Fibroblast of skin of left biceps (primary cell): ENCODE measurements at places on chromosomes 13 and 19.

DNA sequence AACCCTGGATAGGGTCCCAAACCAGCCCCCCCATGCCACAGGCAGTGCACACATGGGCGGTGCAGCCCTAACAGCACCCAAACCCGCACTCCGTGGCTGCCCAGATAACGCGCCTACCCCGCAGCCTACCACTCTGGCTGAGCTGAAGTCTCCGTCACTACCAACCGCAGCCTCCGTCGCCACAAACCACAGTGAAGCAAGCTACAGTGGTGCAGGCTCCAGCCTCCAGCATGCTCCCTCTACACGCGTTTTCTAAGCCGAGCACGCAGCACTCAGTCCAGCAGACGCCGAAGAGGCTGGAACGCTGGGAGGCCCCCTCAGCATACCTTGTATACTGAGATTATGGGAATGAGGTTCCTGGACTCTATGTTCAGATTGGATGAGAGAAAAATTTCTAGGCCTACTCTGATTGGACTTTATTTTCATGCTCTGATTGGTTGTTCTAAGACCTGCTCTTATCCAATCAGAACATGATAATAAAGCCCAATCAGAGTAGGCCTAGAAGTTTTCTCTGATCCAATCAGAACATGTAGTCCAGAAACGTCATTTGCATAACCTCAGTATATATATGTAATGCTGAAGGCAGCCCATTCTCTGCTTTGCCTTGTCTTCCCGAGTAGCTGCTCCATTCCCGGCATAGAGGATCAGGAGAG, 56.7 kb upstream of the C1QTNF9B start:
- no peak for DNase-seq

DNA sequence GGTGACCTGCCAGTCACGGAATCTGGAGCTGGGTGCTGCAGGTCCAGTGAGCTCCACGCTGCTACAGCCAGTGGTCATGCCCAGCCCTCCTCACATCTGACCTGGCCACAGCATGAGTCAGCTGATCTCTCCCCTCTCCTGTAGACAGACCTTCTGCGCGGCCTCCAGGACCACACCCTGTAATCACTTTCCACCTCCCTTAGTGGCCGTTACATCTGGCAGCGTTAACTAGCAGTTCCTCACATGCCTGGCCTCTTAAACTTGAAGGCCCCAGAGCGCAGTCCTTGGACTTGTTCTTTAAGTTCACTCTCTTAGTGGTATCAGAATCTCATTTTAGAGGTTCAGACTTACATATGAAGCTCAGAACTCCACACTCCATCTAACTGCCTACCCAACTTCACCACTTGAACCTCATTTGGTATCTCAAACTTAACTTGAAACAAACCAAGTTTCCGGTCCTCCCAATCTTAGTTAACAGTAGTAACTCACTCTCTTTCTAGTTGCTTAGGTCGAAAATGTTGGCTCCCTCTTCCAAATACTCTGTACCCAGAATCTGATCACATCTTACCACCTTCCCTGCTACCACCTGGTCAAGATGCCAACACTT, 22.7 kb downstream of the MIPEP start:
- no peak for DNase-seq

- no peak for DNase-seq
Observed at GRCh38 chr13:25733696-25734435, 317.9 kb downstream of the SHISA2 start.

DNA sequence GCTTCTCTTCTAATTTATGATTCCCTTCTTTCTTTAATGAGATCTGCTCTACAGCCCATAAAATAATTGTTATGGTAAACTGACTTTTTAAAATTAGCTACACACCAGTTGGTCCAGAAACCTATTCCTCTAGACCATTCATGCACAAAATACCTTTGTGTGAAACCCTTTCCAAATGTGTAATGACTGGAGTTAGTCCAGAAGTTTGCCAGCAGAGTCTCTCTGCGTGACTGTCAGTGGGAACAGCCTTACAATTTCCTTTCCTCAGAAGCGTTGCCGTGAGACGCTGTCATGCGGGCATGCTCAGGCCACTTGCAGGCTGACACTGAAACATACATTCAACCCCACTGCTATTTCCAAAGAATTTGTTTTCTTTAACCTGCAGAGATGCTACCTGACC, 965.2 kb downstream of the PCDH9 start:
- DNase-seq = no peak

DNA sequence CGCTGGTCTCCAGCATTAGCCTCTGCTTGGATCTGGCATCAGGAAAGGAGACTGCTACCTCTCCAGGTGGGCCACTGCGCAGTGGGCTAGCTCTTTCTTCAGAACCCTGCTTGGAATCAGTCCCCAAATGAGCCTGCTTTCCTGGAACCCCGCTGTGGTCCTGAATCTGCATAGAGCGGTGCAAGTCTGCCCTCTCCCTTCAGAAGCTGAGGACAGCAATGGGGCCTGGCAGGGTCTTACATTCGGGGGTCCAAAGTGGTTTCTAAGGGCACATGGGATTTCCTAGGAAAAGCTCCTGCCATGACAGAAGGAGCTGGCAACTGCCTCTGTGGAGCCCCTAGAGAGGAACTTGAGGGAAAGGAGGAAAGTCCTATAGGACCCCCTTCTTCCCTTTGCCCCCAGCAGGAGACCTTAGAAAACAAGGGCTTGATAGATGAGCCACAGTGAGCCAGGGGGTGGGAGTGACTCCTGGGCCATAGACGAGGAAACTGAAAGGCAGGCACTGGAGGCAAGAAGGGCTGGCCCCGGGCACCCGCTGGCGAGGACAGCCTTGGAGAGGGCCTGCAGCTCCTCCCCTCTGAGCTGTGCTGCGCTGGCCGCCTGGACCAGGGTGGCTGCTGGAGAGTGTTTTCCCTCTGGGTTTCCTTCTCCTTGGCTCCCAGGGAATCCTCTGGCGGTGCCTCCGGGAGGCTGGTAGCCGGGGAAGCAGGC, 1.4 kb upstream of the VSTM2B start:
- no peak for DNase-seq

- no peak for DNase-seq
Observed at GRCh38 chr19:46603752-46604231, 2.7 kb downstream of the CALM3 start.

- DNase-seq = no peak
Observed at GRCh38 chr19:17866964-17867486, 4.7 kb upstream of the SLC5A5 start.
